ENCODE measurements at places on chromosomes 16 and 17.

DNA sequence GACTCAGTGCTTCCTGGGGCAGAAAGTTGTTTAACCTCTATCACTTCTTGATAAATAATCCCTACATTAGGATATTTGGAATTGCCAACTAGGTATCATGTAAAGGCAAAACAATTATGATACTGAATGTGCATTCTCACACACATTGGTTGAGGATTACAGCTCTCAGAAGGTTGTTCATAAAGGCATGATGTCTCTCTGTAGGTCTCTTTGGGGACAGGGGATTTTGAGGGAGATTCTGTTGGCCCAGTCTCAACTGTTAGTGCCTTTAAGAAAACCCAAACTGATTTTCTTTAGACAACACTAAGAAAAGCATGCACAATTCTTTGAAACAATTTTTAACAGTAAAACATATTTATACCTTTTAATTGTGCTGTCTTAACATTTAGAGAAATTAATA, 56.5 kb downstream of the GNAO1 start:
- DNase-seq = no peak

GRCh38 chr17:36923814-36924221, 13.5 kb upstream of the LHX1 start:
- no peak for DNase-seq

GRCh38 chr16:2082171-2082982, 34.6 kb downstream of the TSC2 start:
- peak; percentile 23 for DNase-seq

DNA sequence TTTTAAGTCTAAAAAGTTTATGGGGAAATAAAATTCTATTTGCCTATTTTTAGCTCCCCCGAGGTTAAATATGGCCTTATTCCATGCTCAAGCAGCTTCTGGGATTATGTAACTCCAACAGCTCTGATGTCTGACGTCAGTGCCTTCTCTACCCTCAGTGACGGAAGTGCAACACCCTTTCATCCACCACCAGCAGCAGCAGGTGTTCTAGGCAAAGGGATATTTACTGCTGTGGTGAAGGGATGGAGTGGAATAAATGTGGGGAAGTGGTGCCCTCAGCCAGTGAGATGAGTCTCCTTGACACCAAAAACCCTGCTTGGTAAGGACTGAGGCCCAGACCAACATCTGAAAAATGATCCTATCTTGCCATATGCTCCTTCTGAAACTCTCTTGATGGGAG, 247.4 kb downstream of the SHISA9 start:
- DNase-seq = no peak

DNA sequence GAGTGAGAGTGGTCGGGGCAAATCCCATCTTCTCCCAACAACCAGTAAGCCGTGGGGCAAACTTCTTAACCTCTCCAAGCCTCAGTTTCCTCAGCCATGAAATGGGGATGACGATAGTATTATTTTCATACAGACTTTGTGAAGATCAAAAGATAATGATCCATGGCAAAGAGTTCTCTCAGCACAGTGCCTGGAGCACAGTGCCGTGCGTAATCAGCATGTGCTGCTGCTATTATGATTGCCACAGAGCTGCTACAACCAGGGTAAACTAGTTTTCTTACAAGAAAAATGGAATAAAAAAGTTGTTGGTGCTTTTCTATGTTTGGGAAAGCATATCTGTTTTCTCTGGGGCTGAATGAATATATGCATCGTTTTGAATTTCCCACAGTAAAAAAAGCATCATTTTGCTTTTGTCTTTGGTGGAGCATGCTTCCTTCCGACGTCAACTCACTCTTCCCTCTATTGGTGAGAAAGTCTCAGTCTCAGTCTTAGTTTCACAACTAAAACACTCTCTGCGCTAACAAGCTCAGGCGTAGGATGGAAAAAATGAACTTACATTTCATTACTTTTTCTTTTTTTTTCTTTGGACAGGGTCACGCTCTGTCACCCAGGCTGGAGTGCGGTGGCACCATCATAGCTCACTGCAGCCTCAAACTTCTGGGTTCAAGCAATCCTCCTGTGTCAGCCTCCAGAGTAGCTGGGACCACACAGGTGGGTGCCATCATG, 37.2 kb downstream of the CDK5R1 start:
- no peak for DNase-seq

DNA sequence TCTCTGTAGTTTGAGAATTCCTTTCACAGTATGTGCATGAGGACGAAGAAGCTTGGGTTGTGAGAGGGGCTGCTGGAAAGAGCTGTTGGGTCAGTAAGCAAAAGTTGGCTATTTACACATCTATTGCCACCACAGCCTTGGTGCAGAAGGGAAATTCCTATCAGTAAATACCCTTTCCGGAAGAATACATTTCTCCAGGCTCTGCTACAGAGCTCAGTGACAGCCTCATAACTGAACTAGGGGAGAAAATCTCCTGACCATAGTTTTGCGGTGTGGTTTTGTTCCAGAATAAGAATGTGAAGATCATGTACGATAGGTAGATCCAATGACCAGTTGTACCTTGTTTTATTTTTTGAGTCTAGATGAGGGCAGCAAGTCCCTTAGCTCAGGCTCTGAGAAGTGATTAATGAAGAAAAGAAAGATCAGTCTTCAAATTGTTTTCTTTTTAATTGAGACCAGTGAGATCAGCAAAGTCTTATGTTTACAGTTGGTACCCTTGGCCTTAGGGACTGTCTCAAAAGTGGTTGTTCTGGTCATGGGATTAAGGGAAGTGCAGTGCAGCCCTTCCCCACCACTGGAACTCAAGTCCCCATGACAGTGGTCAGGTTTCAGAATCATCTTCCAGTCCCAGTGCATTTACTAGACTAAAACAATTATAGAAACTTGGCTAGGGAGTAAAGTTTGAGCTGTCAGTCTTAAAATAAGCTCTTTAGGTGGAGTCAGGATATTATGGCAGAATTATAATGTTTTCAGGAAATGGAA, 123.5 kb downstream of the PHKB start:
- no peak for DNase-seq

- DNase-seq = no peak
Observed at GRCh38 chr16:29198731-29199521, 207.6 kb downstream of the NPIPB11 start.

DNA sequence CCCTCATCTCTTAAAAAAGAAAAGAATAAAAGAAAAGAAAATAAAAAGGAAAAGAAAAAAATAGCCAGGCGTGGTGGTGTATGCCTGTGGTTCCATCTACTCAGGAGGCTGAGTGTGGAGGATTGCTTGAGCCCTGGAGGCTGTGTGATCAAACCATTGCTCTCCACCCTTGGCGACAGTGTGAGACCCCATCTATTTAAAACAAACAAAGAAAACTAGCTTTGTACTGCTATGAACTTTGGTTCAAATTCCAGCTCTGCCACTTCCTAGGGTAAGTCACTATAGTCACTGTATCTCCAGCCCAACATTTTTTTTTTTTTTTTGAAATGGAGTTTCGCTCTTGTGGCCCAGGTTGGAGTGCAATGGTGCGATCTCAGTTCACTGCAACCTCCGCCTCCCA, 4.2 kb downstream of the CTF1 start:
- no peak for DNase-seq

DNA sequence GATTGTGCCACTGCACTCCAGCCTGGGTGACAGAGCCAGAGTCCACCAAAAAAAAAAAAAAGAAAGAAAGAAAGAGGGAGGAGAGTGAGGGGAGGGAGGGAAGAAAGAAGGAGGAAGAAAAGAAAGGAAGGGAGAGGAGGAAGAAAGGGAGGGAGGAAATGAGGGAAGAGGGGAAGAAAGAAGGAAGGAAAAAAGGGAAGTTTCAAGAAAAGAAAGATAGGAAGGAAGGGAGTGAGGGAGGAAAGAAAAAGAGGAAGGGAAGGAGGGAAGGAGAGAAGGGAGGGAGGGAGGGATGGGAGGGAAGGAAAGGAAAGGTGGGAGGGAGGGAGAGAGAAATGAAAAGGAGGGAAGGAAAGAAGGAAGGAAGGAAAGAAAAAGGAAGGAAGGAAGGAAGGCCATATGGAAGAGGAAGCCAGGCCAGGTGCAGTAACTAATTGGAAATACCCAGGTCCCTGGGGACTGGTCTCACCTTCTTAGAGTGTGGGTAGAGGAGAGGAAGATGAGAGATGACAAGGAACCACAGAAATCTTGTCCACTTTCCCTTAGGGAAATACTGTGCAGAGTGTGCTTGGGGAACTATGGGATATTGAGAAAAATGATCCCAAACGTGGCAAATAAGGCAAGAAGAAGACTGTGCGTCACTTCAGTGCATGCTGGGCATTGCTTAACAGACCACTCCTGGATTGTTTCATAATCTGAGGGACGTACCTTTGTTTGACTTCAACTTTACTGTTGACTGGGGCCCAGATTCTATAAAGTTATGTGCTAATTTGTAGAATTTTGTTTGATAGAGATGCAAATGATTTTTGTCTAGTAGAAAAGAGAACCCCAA, 15.1 kb upstream of the CSNK2A2 start:
- DNase-seq = no peak

- DNase-seq = no peak
Observed at GRCh38 chr17:78344666-78345065, 15.2 kb downstream of the SOCS3 start.

DNA sequence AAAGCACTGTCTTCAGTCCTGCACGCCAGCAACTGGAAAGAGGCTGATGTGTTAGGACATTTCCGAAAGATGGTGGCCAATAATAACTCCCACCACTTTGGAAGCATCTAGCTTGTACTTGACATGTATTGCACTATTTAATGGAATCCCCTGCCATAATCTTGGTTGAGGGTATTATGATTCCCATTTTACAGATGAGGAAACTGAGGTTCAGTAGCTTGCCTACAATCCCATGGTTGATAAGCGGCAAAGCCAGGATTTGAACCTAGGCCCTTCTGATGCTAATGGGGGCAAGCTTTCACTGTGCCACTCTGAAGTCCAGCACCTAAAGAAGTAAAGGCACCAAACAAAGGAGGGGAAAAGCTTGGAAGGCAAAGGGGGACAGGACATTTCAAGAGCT, 8.0 kb downstream of the CACNG5 start:
- no peak for DNase-seq

- no peak for DNase-seq
Observed at GRCh38 chr17:78448356-78448993, 70.0 kb downstream of the PGS1 start.

- no peak for DNase-seq
Observed at GRCh38 chr17:72590382-72590781, 469.6 kb downstream of the SOX9 start.

GRCh38 chr16:78446992-78447563, 347.6 kb downstream of the WWOX start:
- no peak for DNase-seq

Measured in urinary bladder (tissue), 4 donors.